ENCODE measurements at places on chromosomes 3 and 15.

GRCh38 chr3:110821586-110821985 lies 250.0 kb upstream of the NECTIN3 start:
- DNase-seq, result no peak

GRCh38 chr3:69339760-69340159 lies 46.1 kb downstream of the FRMD4B start:
- DNase-seq, result no peak

DNA sequence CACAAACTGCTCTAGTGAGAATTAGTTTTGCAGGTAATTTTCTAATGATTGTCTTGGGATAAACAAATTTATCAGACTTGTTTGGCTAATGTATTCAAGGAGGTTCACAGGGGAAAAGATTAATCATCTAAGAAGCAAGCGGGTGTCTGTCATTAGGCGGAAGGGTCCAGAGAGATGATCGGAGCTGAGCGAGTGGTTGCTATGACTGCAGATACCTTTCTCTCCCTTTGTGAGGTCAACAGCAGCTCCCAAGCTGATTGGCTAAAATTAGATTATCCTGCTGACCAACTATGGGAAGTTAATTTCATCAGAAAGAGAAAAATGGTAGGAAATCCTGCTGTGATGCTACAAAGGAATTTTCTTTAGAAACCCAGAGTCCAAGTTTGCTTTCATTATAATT lies 276.0 kb downstream of the SOX2 start:
- DNase-seq, result no peak

DNA sequence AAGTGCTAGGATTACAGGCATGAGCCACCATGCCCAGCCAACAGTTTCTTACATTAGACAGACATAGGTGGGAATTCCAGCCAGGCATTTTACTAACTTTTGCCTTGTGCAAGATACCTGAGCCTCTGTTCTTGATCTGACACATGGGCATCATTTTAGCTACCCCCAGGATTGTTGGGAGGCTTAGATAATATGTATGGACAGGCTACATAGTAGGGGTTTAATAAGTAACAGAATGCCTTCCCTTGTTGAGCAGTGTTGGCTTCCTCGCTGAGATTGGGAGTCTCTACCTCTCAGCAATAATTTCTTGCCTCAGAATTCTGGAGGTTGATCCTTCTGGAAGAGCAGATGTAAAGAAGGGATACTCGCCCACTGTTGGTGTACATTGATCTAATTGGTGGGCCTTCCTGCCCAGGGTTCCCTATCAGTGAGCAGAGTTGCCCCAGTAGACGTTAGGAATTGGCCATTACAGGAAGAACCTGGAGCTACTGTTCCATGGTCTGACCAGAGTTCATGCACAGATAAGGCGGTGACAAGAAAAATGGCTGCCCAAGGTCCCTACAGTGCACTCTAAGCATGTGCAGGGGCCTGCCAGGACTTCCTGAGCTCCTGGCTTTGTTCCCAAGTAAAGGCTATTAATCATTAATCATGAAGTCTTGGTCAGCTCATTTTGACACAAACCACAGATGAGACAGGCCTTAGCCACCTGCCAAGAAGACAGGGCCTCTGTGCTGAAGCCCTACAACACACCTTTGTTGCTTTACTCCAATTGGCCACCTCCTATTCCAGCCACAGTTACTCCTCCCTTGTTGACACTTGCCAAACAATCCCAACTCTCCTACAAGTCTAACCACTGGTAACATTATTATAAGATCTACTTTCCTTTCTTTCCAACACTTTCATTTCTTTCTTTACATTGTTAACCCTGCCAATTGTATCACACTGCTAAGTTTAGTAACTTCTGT lies 5.0 kb upstream of the IL17RE start:
- DNase-seq, result peak; percentile 25

GRCh38 chr15:87741350-87741749 lies 515.2 kb downstream of the NTRK3 start:
- no peak for DNase-seq

- no peak for DNase-seq
Measured at GRCh38 chr3:169305460-169305859, 358.1 kb downstream of the MECOM start.

- DNase-seq, result peak; percentile 44
Measured at GRCh38 chr3:189630767-189631372, 319 bp upstream of the TP63 start.

GRCh38 chr3:4397466-4397865 lies 69.6 kb downstream of the SUMF1 start:
- DNase-seq, result no peak

DNA sequence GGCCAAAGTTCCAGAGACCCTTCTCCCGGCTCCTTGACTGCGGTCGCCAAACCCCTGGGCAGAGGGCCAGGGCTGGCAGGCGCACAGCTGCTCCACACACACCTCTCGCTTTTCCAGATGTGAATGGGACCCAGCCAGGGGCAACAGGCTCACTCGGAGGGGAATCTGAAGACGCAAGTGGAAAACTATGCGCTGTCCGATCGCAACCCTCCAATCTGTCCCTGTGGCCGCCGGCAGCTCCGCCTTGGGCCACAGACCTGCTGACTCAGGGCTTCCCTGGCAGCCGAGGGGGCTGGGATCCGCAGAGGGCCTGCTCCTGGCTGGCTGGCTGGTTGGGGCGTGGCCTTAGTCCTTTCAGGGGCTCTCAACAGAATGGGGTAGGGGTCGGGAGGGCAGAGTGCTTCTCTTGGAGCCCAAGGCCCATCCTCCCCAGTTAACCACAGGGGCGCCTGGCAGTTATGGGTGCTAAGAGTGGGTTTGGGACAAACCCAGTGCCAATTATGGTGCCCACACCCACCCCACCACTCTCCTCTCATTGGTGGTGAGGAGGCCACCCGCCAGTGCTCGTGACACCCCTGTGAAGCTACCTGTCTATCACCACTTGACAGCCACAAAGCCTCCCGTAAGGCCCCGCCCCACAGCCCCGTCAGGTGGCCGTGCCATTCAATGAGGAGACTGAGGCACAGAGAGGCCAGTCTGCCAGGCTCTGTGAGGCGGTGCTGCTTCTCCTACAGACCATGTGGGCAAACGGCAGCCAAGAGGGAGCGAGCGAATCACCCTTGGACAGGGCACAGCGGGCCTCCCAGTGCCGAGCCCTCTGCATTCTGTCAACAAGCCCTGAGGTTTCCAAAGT lies 53.8 kb downstream of the IQSEC1 start:
- DNase-seq, result peak; percentile 86

DNA sequence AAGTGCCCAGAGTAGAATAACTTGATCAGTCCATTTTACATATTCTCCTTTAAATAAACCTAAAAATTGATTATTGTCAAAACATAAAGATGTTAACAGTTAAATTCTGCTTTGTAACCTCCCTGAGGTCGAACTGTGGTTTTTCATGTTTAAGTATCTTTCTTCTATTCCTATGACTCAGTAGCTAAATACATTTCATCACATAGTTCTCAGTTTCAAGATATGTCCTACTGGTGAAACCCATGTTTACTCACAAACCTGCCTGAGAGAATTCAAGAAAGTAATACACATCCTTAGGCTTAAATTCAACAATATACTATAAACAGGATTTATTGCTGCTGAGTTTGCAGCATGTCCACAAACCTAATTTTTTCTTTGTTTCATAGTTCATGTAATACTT lies 692.9 kb downstream of the ZPLD1 start:
- DNase-seq, result no peak
